Esophagus squamous epithelium (tissue), 5 donors: ENCODE measurements at places on chromosomes 6 and 20.

GRCh38 chr6:13001927-13002326, 285.4 kb downstream of the PHACTR1 start:
- no peak for DNase-seq
- peaks cover 3% of the 10 kb centered on the region for H3K27me3 ChIP-seq
- no peaks in the 10 kb centered on the region for H3K36me3 ChIP-seq
- no peak overlapping the region for H3K4me3 ChIP-seq

DNA sequence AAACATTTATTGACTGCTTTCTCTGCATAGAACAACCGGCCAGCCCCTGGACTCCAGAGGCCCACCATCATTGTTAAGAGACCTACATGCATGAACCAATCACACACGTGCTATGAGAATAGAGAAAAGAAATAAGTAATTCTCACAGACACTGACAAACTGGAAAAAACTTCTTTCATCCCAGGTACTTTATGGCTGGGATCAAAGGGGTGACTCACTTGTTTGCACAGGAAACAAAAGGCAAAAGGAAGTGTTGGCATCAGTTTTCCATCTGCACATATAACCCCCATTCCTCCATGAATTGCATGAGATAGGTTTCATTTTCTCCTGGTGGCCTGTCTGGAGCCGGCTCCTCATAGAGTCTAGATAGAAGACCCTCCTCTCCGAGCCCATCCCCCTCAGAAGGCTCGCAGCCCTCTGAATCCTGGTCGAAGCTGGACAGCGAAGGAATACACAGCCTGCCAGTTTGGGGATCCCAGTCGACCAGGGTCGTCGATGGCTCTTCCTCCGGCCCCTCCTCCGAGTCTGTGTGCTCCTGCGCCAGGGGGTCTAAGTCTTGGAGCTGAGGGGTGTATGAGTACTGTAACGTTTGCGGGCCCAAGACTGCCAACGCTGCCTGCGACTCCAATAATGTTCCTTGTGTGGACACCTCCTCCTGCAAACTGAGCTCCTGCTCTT, 43.3 kb downstream of the IL20RA start:
- H3K4me1 ChIP-seq = no peaks in the 10 kb centered on the region
- no peak overlapping the region for H3K4me3 ChIP-seq

DNA sequence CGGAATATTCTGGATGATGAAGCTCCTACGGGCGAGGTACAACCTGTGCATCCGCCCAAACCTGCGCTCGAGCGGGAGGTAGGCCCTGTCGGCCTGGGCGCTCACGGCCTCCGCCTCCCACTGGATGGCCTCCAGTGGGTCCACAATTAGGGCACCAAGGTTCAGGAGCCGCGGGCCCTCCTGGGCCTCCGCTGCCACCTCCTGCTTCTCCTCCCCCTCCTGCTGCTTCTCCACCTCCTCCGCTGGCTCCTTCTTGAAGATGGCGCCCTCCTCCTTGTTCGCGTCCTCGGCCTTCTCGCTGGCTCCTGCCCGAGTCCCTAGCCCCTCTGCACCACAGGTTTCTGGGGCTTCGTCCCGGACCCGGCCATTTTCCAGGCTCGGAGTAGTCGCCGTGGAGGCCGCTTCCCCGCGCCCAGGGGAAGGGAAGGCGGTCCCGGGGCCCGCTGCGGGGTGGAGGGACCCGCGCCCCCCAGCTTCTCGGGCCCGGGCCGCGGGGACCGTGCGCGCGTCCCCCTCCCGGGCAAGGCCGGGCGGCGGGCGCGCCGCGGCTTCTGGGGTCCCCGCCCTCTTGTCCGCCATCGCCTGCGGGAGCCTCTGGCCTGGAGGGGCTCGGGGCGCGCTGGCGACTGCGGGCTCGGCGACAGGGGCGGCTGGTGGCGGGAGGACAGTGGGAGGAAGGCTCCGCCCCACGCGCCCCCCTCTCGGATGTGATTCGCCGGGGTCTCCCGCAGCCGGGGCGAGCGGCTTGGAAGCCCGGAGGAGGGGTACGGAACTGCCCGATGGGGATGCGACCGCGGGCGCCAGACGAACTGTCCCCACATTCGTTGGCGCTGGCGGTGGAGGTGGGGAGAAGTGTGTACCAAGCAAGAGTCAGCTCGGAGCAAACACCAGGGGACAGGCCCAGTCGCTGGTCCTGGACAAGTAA, 17.6 kb downstream of the PLAGL2 start:
- peak overlapping the region; percentile 49 for H3K4me3 ChIP-seq
- H3K27ac ChIP-seq = peak overlapping the region; percentile 83
- no peak for DNase-seq

GRCh38 chr6:22322103-22323030, 25.5 kb upstream of the PRL start:
- no peaks in the 10 kb centered on the region for H3K4me1 ChIP-seq
- H3K36me3 ChIP-seq = no peaks in the 10 kb centered on the region
- H3K4me3 ChIP-seq = no peak overlapping the region
- no peak for DNase-seq
- H3K27ac ChIP-seq = no peak overlapping the region
